ENCODE measurements at places on chromosomes 2 and 18. TPM values are rescaled to one million over a fixed set of nuclear protein-coding genes. Genes with fewer than 3 reads are reported as not detected.

The STPG4 gene
- not detected for total RNA-seq

The TEX44 gene
- not detected for total RNA-seq

The CROCC2 gene
- not detected for total RNA-seq

The VSNL1 gene
- not detected for total RNA-seq

The GALNT3 gene
- not detected for total RNA-seq

The MGAT5 gene
- 17.2 TPM for total RNA-seq

The POTEI gene
- not detected for total RNA-seq

The DSG3 gene
- 0.02 TPM for total RNA-seq

The CPO gene
- not detected for total RNA-seq

The C2orf81 gene
- 3.6 TPM for total RNA-seq

The OSBPL1A gene
- total RNA-seq: 20.0 TPM

The OXER1 gene
- not detected for total RNA-seq

The DSC3 gene
- 1.5 TPM for total RNA-seq

Measured in A549 treated with dexamethasone at 1 μM for 4 hours (cell line).